ENCODE measurements at places on chromosomes 2 and 18.
A peak's percentile ranks its signal among the peaks of the same experiment; 100 is the strongest.

DNA sequence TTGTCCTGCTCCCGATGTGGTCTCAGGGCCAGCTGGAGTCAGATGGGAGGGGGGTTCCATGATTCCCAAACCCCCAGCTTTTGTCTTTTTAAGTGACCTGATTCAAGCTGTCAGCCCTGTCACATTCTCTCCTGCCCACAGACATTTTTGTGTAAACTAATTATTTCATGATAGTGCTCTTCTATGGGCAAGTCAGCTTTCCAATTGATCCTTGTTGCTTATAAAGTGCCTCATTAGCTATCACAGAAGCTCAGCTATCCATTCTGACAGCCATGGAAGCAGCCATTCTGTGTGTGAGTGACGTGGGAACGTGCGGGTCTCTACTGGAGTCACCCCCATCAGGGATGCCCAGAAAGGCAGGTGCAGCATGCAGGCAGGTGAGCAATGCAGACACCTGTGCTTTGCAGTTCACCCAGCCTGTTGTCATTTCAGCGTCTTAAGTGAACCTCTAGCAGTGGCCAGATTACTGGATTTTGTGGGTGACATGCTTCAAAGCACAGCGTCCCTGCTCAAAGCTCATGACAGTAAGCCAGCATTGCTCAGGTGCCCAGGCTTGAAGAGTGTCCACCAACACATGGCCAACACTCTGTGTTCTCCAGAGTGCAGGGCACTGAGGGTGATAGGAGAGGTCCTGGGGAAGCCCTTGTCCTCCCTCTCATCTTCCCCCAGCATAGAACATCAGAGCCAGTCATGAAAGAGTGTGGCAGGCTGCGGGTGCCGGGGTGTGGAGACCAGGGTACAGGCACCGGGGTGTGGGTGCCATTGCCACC is 162.1 kb upstream of the SH3BP4 start:
- DNase-seq = no peak

DNA sequence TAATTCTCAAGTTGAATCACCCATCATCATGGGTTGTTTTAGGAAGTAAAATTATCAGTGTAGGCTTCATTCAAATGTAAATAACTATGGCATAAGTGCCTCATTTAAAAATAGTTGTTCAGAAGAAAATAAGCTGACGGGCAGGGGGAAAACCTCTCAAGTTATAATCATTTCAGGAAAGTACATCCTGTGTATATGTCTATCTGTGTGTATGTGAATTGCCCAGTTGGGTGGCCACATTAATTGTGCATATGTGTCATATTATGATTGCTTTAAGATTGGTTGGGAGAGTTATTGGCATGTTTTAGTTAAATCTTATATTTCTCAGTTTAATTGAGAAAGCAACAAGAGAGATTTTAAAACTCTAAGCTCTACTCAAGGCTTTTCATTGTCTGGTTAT is 282.8 kb upstream of the VWC2L start:
- DNase-seq = no peak

DNA sequence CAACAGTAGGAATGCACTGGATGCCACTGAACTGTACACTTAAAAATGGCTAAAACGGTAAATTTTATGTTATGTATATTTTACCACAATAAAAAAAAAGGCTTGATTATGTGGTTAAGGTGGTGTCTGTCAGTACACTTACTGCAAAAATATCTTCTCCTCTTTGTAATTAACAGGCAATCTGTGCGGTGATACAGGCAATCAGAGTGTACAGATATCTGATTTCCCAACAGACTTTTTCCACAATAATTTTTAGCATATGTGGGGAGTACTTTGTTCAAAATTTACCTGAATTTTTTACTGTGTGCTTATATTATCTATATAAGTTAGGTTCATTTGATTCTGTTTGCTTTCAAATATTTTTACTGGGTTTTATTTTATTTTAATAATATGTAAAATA is 175.0 kb upstream of the PGAP1 start:
- no peak for DNase-seq

DNA sequence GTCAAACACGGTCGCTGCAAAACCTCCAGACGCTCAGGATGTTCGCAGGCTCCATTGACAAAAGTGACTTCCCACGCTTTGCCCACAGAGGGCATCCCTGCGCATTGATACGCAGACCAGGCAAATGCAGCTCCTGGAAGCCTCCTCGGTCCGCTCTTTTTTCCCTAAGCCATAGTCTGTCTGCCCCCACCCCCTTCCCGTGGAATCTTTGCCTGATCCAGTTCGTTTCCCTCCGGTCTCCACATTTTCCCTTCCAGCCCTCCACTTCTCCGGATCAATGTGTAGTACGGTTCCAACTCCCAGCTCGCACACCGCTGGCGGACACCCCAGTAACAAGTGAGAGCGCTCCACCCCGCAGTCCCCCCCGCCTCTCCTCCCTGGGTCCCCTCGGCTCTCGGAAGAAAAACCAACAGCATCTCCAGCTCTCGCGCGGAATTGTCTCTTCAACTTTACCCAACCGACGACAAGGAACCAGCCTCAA is at the start of gene DCC:
DCC (plus strand) TSS at position 307 of the 481 bp plus-strand sequence. CDS start 591 bp downstream, outside the sequence.
- no peak for DNase-seq

DNA sequence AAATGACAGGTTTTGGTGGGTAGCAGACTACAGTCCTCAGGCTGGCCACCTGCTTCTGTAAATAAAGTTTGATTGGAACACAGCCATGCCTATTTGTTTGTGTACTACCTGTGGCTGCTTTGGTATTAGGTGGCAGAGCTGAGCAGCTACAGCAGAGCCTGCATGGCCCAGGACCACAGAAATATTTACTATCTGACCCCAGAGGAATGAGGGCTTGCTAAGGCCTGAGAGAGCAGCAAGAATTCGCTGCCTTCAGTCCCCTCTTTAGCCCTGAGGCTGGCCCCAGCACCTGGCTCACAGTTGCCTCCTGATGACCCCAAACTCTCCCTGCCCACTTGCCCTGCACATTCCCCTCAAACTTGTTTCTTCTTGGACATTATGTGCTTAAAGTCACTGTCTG is 32.5 kb downstream of the POLR1A start:
- DNase-seq = no peak

GRCh38 chr18:23719634-23720201 is 30.5 kb downstream of the LAMA3 start:
- no peak for DNase-seq

- DNase-seq = no peak
These were observed 1.2 kb downstream of the SAP130 start for GRCh38 chr2:128026448-128027277.

DNA sequence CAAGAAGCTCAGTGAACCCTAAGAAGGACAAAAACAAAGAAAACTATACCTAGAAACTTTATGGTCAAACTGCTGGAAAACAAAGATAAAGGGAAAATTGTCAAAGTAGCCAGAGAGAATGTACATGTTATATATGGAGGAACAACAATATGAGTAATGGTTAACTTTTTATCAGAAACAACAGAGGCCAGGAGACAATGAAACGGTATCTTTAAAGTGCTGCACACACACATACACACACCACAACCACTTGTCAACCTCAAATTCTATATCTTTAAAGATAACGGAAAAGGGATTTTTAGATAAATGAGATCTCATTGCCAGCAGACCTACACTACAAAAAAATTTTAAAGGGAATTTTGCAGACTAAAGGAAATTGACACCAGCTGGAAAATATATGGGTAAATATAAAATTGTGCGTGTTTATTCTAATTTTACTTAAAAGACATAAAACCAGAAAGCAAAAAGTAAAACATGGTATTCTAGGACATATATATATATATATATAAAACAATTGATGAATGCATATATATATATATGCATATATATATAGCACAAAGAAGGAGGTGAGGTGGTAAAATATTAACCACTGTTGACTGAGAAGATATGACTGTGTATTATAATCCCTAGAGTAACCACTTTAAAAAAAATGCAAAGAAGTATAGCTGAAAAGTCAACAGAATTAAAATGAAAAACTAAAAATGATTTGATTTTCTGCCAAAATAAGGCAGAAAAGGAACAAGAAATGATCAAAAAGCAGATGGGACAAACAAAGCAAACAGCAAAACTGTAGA is 172.0 kb downstream of the SRBD1 start:
- DNase-seq = no peak

DNA sequence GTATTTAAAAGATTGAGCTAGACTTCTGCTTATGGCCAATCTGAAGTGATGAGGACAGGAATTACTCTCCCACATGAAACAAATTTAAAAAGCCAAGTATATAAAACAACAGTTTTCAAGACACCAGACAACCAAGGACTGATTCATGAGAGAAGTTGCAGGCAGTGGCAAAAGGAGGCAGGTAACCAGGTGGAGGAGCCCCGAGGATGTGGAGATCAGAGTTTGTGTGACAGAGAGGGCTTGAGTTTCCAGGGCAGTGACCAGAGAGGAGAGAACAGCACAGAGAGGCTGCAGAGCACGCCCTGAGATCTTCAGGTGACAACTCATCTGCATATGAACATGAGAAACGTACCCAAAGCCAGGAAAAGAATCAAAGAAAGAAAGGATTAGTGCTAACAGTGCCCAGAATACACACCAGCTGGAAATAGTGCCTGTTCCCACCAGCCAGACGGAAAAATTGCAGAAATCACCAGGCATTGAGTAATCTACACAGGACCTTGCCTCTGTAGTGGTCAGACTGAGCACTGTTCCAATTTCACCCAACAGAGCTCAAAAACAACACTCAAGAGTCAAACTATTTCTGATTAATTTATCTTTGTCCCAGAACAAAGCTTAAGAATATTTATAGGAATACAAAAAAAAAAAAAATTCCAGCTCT is 173.1 kb downstream of the SEPTIN10 start:
- DNase-seq = no peak

DNA sequence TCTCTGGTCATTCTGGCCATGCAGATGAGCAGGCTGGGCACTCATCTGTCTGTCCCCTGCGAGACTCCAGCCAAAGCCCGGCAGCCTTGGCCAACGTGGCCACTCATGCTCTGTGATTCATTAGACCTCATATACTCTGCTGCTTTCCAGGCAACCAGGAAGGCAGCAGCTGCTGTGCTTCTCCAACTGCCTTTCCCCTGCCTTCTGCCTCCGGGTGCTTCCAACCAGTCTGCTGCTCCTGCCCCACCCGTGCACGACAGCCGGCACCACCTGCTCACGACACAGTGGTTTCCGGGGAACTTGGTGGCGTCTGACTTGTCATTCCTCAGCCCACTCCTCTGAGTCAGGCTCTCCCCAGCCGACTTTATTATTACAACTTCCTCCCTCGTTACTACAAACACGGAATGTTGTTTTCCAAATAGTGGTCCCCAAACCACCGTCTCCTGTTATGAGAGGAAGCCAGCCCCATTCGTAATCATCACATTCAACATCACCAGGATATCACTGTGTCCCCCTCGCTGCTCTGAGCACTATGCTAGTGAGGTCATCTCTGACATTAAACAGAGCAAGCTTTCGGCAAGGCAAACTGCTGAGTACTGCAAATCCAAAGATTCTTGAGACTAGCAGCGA is 392.4 kb downstream of the ALK start:
- peak; percentile 59 for DNase-seq

DNA sequence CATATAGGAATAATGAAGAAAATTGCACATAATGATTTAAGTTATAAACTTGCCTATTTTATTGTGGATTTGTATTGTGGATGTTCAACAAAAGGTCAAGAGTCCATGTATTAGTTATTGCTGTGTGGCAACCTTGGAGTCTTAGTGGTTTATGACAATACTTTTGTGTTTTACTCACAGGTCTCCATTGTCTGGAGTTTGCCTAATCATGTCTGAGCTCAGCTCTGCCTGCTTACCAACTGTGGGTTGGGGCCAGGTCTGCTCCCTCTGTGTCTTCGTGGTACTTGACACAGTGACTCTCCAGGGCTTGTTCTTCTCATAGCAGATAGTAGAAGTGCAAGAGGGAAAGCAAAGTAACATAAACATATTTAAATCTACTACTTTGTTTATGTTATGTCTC is 382.5 kb downstream of the CBLN2 start:
- no peak for DNase-seq

- no peak for DNase-seq
These were observed 211.4 kb downstream of the ZBTB7C start for GRCh38 chr18:48197819-48198218.

DNA sequence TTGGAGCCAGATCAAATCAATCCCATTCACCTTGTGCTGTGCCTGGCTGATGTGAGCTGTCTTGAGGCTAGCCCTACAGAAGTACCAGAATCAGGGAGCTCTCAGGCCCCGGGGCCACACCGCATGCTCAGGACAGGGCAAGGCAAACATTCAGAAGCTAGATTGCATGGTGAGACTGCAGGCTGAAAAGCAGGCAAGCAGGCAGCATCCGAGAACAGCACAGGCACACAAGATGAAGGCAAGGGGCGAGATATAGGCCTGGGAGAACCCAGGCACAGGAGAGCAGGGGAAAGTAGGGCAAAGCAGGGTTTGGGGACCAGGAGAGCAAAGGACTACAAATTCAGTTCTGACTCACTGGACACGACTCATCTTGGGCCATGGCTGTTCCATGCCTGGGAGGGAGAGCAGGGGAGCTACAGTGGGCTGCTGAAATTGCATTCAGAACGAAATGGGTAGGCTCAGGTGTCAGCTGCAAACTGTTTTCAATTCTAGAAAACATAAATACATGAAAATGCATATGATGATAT is 59.6 kb downstream of the GALNT14 start:
- DNase-seq = no peak

DNA sequence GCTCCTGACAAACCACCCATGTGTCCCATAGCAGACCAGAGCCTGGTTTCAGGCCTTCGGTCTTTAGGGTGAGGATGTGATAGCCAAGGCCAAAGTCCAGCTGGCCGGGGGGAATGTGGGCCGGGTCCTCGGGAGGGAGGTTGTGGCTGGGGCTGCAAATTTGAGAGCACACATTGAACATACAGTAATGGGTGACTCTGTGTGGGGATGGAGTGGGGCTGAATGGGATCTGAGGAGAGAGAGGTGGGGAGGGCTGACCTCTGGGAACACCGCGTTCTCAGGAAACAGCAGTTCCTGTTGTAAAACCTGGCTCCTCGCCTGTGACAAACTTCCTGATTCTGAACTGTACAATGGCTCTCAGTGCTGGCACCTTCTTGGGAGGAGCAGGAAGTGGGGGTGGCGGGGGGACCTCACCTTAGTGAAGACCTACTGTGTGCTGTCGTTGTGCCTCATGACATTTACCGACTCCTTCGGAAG is 48.8 kb downstream of the MCFD2 start:
- peak; percentile 58 for DNase-seq

DNA sequence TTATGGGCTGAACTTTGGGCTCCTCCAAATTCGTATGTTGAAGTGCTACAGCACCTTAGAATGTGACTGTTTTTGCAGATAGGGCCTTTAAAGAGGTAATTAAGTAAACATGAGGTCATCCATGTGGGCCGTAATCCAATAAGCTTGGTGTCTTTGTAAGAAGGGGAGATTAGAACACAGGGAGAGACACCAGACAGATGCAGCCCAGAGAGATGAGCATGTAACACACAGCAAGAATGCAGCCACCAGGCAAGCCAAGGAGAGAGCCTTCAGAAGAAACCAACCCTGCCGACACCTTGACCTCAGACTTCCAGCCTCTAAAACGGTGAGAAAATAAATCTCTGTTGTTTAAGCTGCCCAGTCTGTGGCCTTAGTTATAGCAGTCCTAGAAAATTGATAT is 74.3 kb downstream of the HRH4 start:
- DNase-seq = no peak

All from left ventricle myocardium inferior (tissue), 1 donor.